Activated CD4-positive, CD25-positive, alpha-beta regulatory T cell treated with anti-CD3 and anti-CD28 coated beads, Interleukin-2, amount 50 U/mL, for 24 hours (primary cell): ENCODE measurements at places on chromosomes 5 and 9.

DNA sequence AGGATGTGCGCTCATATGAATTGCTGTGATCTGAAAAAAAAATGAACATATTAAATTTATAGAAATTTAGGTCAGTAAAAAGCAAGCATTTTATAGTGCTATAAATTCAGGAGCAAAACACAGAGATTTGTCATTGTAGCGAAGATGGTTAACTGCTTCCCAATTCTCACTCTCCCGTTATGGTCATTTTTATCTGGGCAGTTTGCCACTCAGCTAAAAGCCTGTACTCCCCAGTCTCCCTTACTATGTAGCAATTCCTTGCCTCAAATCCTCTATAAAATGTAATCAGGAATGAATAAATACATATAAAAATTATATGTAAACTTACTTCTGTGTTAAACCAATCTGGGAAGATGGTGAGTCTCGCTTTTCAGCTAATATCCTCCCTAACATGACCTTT lies 471.5 kb downstream of the HINT1 start:
- no peak for ATAC-seq

DNA sequence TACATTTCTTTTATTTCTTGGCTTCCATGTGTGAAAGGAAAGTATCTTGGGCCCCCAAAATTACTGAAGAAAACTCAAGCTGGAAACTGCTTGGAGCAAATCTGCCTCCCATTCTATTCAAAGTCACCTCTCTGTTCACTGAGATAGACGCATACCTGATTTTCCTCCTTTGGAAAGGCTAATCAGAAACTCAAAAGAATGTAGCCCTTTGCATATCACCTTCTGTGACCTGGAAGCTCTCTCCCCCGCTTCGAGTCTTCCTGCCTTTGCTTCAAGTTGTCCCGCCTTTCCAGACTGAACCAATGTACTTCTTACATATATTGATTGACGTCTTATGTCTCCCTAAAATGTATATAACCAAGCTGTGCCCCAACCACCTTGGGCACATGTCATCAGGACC lies 5.0 kb upstream of the RXFP3 start:
- no peak for ATAC-seq

DNA sequence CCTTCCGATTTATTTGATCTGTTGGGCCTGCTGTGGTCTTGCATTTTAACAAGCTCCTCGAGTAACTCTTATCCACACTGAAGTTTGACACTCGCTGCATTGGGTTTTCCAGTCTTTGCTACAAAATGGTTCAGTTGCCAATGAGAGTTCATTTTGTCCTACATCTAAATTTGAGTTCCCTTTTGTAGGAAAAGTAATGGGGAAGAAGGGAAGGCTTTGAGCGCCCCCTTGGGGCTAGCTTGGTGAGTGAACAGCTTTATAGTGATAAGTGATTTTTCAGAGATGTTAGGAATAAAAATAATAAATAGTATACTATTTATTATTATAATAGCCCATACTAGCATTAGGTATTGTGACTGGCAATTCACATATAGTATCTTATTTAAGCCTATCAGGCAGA lies 89.9 kb upstream of the GNAQ start:
- no peak for ATAC-seq

DNA sequence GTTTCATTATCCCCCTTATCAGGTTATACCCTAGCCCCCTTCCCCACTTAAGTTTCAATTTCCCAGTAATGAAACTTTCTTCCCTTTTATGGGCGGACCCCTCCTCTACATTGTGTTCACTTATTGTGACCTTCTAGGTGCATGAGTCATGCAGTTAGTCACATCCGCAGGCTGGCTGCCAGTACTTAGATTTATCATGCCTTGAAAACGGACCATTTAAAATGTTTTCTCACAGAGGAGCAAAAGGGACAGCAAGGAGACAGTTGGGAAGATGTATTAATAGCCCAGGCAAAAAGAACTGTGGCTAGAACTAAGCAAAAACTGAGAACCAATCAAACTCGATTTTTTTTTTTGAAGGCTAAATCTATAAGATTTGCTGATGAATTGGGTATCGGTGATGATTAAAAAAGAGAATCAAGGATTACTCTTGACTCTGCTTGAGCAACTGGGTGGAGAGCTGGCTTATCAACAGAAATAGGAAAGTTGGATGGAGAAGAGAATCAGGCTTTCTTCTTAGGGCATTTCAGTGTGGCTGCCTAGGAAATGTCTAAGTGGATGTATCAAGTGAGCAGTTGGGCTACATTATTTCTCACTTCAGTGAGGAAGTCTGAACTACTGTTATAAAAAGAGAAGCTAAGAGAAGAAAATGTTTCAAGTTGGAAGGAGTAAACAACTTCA lies 615.0 kb downstream of the HINT1 start:
- no peak for ATAC-seq

- ATAC-seq = no peak
Observed at GRCh38 chr5:85441853-85442252, 1057.2 kb upstream of the EDIL3 start.

GRCh38 chr9:100486479-100487176 lies 13.7 kb downstream of the TMEFF1 start:
- ATAC-seq = no peak

GRCh38 chr9:119181561-119181960 lies 187.7 kb downstream of the BRINP1 start:
- no peak for ATAC-seq

GRCh38 chr5:150114102-150114641 lies 27.8 kb upstream of the CSF1R start:
- no peak for ATAC-seq
